ENCODE measurements at places on chromosomes 3 and 15.

GRCh38 chr15:38740206-38740605, 175.6 kb upstream of the RASGRP1 start:
- ATAC-seq: no peak

- ATAC-seq: no peak
Measured at GRCh38 chr3:171749124-171749523, 61.2 kb downstream of the PLD1 start.

GRCh38 chr3:297585-297984, 101.0 kb downstream of the CHL1 start:
- no peak for ATAC-seq

- no peak for ATAC-seq
Measured at GRCh38 chr3:151201051-151201730, 1.8 kb downstream of the GPR171 start.

GRCh38 chr3:126983276-126983652, 349 bp downstream of the PLXNA1 start:
- no peak for ATAC-seq

DNA sequence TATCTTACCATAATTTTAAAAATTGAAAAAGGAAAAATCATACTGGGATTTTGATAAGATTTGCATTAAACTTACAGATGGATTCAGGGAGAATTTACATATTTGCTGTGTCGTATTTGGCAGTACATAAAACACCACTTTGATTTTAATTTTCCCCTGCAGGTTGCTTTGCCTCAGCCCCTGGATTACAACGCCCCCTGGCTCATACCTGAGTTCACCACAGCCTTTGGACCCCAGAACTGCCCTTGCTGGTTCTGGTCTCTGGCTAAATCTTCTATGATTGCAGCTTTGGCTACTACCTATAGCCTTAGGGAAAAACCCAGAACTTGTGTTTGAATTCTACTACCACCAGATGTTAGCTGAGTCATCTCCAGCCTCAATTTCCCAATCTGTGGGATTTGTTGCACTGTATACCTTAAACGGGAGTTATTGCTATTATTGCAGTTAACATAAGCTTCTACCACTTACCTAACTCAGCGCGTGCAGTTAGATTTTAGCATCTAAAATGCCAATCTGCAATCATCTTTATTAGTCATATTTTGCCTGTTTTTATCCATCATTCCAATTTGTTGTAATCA, 315.7 kb upstream of the GADL1 start:
- ATAC-seq: no peak

DNA sequence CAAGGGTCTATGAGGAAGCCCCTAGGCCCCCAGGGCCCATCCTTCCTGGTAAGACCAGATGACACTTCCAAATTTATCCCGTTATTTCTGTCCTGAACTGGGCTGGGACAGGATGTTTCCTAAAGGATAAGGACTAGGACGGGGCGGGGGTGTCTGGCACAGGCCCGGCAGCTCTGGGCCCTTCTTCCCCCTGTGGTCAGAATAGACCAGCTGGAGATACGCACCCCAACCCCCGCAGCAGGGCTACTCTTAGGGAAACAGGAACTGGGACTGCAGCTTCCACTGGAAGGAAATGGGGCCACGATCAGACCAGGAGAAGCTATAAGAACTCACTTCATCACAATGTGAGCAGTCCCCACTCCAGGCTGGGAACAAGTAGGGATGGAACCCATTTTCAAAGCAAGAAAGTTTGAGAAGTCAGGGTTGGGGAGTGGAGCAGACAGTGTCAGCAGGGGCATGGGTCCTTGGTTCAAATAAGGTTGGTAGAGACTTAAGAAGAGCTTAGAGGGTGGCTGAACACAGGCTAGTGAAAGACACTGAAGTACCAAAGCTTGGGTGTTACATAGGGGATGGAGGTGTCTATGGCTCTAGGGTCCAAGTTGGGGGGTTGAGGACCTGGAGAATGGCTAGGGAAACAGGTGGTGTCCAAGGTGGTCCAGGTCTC, 1.1 kb downstream of the NCKIPSD start:
- no peak for ATAC-seq

GRCh38 chr15:43762824-43763223, 13.9 kb downstream of the ELL3 start:
- no peak for ATAC-seq

DNA sequence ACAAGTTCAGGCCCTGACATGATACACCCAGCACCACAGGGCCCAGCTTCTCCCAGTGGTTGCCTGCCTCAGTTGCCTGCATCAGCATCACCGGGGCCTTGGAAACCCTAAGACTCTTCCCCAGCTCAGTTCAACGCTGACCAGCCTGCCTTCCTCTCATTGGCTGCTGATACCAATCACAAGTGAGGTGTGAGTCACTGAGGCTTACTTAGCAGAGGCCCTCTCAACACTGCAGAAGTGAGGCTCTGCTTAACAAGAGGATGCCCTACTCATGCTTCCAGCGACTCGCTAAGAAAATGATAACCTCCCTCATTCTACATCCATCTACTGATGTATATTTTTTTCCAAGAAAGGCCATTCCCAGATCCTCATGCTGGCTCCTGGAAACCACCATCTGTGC, 151.9 kb downstream of the ADAMTS17 start:
- no peak for ATAC-seq

DNA sequence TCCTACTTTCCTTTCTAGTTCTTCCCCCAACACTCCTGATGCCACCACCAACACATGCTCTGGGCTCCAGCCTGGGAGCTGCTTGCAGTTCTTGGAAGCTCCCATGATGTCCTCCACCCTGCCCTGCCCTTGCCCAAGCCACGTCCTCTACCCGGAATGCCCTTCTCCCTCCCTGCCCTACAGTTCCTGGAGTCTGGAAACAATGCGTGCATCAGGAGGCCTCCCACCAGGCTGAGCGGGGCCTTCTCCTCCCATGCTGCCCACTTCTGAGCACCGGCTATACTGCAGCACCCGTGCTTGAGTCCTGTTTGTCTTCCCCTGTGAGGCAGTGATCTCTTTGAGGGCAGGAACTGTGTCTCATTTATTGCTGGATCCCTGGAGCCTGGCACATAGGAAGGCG, 44.6 kb downstream of the DGKG start:
- ATAC-seq: no peak

DNA sequence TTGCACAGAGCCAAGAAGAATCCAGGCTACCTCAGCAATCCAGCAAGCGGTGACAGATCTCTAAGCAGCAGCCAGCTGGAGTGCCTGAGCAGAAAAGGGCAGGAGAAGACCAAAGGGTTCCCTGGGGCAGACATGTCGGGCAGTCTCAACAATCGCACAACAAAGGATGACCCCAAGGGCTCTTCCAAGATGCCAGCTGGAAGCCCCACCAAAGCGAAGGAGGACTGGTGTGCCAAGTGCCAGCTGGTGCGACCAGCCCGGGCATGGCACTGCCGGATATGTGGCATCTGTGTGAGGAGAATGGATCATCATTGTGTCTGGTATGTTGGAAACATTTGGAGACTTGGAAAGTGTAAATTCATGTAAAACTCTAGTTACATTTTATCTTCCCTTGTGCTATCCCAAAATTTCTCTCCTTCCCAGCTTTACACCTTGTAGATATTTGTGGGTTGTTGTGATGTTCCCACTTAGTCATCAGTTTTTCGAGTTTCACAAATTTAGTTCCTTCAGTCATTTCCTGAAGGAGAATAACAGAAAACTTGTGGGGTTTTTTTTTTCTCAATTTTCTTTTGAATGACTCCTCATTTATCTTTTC, 6.4 kb downstream of the ZDHHC23 start:
- ATAC-seq: no peak

- no peak for ATAC-seq
Measured at GRCh38 chr3:72086042-72086742, 301.2 kb upstream of the PROK2 start.

Data from activated T-helper 17 cell treated with anti-CD3 and anti-CD28 coated beads, Interleukin-2, amount 50 U/mL, for 72 hours (primary cell).